ENCODE measurements at places on chromosomes 3 and 15.

DNA sequence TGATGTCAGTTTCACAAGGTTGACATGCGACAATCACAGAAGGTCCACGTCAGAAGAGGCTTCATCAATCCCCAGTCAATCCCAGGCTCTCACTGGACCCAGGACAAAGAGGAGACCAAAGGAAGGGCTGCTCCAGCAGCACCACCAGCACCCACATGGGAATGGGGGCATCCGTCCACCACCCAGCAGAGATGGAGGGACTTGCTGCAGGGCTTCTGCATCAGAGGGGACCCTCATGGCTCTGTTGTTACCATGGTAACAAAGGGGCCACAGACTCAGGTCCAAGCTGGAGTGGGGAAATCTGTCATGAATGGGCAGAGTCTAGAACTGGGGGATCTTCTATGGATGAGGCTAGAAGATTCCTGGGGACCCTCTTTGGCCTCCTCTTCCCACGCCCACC lies 13.1 kb downstream of the PLA2G4F start:
- no peak for DNase-seq

GRCh38 chr3:42176242-42177034 lies 85.3 kb downstream of the TRAK1 start:
- no peak for DNase-seq

DNA sequence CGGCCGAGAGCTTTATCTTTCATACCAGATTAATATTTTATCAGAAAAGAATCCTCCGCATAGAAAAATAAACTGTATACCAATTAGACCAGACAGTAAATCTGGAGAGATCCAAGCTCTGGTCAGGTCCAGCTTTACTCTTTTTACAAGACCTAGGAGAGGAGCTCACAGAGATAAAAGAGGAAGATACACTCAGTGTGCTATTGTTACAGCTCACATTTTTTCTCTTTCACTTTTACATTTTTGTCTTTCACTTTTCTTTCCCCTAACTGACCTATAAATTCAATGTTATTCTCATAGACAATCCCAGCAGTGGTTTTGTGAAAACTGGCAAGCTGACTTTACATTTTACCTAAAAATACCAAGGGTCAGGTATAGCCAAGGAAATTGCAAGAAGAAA lies 55.8 kb downstream of the GUCA1C start:
- no peak for DNase-seq

DNA sequence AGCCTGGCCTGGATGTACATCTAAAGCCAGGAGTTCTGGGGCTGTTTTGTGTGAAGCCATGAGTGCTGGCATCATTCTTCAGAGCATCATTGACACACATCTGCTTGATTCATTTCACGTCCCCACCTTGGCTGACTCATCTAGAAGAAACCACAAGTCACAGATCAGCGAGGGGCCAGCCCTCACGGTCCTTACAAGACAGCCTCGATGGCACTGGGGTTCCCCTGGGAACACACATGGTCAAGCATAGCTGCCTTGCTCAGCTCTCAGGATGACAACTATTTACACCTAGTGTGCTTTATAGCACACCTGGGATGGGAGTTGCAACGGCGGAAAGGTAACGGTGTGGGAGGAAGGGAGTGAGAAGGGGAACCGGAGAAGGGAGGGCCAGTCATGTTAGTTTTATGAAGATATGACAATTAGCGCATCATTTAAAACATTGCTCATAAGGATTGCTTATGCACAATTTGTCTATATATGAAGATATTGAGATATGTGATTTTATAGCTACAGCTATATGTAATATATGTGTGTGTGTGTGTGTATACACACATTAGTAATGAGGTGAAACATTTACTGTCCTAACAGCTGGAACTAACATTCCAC lies 227.1 kb downstream of the RPLP1 start:
- DNase-seq = peak; percentile 13

- DNase-seq = no peak
Measured at GRCh38 chr15:92843814-92844213, 56.3 kb upstream of the CHD2 start.

GRCh38 chr3:119783883-119784282 lies 2.0 kb downstream of the NR1I2 start:
- DNase-seq = no peak

- DNase-seq = no peak
Measured at GRCh38 chr3:185151101-185151963, 1.5 kb downstream of the C3orf70 start.

All from CD4-positive, alpha-beta T cell treated with Interleukin-10 for 1 hour (primary cell).